ENCODE measurements at places on chromosomes 4 and X. TPM values are rescaled to one million over a fixed set of nuclear protein-coding genes. Genes with fewer than 3 reads are reported as not detected.
A peak's percentile ranks its signal among the peaks of the same experiment; 100 is the strongest.

- no peak for DNase-seq
These were observed 20.4 kb downstream of the MSANTD1 start for GRCh38 chr4:3269105-3269927.

DNA sequence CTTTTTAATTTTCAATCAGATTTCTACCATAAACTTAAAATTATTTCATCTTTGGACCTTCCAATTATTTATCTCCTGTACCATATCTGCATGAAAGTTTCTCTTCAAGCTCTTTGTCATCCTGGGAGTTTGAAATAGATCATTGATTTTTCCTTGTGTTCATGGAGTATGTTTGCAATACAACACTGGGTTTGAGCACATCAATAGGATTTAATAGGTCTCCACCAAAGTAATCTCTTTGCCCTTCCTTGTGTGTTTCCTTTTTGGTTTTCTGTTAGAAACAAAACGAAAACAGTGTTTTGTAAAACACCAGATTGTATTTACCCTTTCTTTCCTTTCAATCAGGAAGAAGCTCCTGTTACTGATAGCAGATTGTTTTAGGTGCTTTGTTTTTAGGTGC lies 11.9 kb downstream of the FMR1 start:
- no peak for DNase-seq

The ZDHHC15 gene
- total RNA-seq: not detected

- DNase-seq: no peak
These were observed 44.9 kb downstream of the SH3RF1 start for GRCh38 chr4:169225812-169226211.

The TRPC3 gene
- not detected for total RNA-seq

The GAGE12E gene
- not detected for total RNA-seq

- DNase-seq: no peak
These were observed 179.5 kb upstream of the TBL1X start for GRCh38 chrX:9285342-9285771.

DNA sequence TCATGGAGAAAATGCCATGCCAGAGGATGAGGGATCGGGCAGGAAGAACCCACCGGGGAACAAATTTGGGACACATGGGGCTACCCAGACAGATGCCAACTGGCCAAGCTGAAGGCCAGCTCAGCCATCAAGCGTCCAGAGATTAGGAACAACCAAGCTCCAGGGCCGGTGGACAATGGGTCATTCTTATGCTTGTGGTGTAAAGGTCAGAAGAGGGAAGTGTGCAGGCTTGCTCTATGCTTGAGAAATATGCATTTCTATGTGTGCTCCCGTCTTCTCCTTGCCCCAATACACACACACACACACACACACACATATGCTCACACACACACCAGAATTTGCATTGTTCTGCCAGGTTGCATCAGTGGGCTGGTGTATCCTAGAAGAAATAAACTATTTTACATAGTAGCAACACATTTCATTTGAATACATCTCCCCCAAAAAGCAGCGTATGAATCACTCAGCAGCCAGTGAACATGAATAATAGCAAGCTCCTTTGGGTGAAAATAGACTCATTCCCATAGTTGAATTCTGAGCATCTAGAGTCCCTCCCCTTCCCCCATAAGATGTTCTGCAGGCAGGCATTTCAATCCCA lies 201.9 kb upstream of the PPARGC1A start:
- no peak for DNase-seq

The UGT2A3 gene
- total RNA-seq: not detected

The STAP1 gene
- 111 TPM for total RNA-seq

GRCh38 chr4:121073004-121073435 lies 685 bp upstream of the NDNF start:
- DNase-seq: no peak

DNA sequence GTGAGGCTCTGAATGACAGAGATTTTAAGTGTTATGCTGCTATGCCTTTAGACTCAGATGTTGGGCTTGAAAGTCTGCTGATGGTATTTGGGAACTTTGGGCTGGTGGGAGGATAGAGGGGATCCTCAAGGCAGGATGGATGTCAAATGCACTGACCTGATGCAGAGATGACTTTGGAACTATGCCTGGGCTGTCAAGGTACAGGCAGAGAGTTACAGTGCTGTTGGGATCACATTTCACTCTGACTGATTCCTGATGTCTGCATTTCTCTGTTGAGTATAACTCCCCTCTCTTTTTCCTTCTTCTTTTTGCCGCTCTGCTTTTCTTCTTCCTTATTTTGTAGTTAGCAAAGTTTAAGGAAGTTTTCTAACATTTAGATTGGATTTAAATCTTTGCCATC lies 271.8 kb upstream of the ARX start:
- DNase-seq: no peak

DNA sequence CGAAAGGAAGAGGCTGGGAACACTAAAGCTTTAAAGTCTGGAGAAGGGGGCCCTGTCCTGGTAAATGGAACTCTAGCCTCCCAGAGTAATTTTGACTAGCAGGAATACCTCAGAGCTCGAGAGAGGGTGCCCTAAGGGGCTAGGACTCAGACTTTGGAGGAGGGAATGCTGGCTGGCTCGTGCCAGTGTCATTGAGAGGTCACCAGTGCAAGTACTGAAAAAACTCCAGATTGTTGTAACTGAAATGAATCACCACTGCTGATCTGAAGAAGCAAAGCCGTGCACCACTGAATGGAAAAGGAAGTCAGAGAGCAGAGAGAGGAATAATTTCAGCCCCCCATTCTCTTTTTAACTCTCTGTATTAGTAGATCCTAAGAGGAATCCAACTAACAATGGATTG lies 690.2 kb downstream of the FAT4 start:
- DNase-seq: no peak

The TBC1D8B gene
- total RNA-seq: 4.5 TPM

DNA sequence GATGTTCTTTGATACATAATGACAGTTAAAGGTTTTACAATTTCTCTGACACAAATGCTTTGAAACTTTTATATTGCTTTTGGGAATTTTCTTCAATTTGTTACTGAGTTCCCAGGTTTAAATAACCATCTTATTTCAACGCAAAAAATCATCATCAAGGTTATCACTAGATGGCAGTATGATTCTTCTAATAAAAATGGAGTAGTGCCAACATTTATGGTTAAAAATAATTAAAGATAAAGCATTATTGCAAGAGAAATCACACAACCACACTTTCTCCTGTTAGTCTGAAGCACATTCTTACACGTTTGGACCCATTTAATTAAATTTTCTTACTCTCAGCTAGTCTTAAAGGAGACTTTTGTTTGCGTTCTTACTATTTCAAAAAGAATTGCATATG lies 611.3 kb upstream of the CPXCR1 start:
- DNase-seq: no peak

The ASB9 gene
- total RNA-seq: not detected

GRCh38 chr4:153676984-153677383 lies 7.1 kb upstream of the TLR2 start:
- no peak for DNase-seq

GRCh38 chrX:139203651-139204570 lies 326.6 kb upstream of the F9 start:
- no peak for DNase-seq

- no peak for DNase-seq
These were observed 9.5 kb downstream of the MAB21L2 start for GRCh38 chr4:150591406-150591805.

DNA sequence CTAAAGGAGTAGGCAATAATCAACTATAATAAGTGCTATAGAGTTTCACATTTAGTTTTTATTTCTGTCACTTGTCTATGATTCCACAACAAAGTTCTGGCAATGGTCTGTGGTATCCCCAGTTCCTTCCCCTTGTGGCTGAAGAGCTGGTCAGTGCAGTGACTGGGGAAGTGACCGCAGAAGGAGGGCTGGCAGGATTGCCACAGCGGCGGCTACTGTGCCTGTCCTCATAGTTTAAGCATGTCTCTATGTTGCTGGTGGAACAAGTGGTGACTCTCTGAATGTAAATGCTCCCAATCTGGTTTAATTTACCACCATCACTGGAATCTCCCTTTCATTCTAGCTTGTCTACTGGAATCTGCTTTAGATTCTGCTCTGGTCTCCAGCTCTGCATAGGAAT lies 170.6 kb upstream of the GK2 start:
- DNase-seq: no peak

DNA sequence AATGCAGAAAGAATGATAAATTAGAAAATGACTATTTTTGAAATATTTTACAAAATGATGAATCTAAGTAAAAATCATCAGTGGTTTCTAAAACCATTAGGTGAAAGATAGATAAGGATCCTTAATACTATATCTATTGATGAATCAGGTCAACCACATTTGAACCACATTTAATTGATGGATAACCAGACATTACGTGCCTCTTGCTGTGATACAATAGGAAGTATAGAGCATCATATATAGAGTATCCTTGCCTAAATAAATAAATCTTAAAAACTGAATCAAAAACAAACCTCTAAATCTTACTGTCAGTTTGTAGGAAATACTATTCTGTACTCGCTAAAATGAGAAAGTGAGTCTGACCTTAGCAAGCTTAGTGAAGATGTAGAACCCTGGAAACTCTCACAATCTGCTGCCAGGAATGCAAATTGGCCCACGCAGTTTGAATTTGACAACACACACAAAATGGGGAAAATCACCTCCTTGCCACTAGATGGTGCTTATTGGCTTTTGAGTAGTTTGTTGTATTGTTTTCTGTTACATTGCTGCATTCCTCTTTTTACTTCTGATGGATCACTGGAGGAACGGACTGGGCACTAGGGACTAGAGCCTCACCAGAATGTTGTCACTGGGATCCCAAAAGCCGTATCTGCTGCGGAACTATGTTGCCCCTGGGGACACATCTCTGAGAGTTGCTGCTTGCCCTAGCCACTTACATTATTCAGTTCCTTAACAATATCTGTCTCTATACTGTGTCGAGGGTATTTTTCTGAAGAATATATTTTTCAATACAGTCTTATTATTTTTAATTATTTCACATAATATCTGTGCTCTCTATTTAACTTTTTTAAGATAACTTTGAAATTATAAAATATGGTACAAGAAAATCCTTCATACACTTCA lies 25.4 kb upstream of the SLAIN2 start:
- peak; percentile 53 for DNase-seq

GRCh38 chrX:14607446-14607985 lies 78.2 kb downstream of the GLRA2 start:
- no peak for DNase-seq

GRCh38 chr4:173211838-173212237 lies 43.2 kb downstream of the GALNT7 start:
- no peak for DNase-seq

DNA sequence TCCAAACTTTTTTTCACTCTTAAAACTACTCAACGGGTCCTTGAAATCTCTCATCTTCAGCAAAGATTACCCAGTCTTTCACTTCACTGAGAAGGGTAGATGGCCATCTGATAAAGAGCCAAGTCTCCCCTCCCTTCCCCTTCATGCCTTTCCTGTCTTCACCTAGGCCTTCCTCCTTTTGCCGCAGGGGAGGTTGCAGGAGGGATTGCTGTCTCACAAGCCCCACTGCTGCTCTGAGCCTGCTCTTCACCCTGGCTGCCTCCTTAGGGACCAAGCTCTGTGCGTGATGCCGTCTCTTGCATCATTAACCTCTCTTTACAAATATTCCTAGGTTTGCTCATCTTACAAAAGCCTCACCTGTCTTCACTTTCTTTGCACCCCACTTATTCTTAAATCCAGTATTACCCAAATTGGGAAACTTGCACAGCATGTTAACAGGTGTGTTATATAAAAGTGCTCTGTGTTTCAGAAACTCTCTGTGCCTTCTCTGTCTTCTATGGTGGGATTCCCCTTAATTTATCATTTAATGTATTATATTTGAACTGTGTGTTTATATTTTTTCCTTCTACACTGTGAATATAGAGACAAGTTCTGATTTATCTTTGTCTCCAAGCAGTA lies 3.8 kb downstream of the ZFX start:
- peak; percentile 47 for DNase-seq

- no peak for DNase-seq
These were observed 71.9 kb downstream of the PDLIM5 start for GRCh38 chr4:94523617-94524016.

DNA sequence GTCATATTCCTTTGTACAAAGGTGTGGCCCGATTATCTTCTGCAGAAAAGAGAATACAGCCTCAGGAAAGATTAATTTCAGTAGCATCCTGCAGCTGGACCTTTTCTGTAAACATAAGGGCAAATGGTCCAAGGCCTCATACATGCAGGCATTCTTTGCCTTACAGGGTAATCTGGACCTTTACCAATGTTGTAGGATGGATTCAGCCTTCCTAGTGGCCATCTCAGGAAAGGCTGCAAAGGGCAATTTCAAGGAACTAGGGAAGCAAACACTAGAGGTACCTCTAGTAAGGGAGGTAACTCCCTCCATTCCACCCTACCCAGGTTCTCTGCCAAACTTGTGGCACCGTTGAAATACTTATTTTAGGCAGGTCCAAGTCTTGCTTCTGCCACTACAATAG lies 43.0 kb downstream of the UGT2B28 start:
- no peak for DNase-seq

The PAGE3 gene
- not detected for total RNA-seq

The CNGA1 gene
- not detected for total RNA-seq

DNA sequence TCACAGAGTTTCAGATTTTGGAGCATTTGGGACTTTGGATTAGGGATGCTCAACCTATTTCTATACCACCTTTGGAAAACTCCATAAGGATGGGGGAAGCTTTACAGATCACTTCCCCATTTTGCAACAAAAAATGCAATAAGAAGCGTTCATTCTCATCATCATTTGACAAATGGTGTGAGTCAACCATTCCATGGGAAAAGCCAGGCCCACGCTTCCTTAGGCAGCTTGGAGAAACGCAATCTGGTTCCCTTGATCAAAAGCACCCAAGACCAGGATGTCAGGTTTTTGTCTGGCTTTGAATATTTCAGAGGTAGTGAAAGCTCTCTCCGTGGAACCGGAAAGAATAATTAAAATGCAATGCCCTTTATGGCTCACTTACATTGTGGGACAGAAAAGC lies 79.3 kb upstream of the C4orf50 start:
- no peak for DNase-seq

GRCh38 chr4:10958226-10958856 lies 273.8 kb upstream of the CLNK start:
- no peak for DNase-seq

All from OCI-LY7 (cell line).